ENCODE measurements at places on chromosomes 2 and 18. TPM values are rescaled to one million over a fixed set of nuclear protein-coding genes. Genes with fewer than 3 reads are reported as not detected.

The LOXHD1 gene
- total RNA-seq = not detected

The CYP27A1 gene
- 5.8 TPM for total RNA-seq

The RAX gene
- total RNA-seq = not detected

The TSPYL6 gene
- total RNA-seq = not detected

The APLF gene
- 0.69 TPM for total RNA-seq

The GREB1L gene
- 6.3 TPM for total RNA-seq

The DNMT3A gene
- 12.2 TPM for total RNA-seq

The VWA3B gene
- not detected for total RNA-seq

The ACVR1 gene
- total RNA-seq = 6.7 TPM

The CPO gene
- not detected for total RNA-seq

The USP34 gene
- 67.1 TPM for total RNA-seq

The IL36RN gene
- not detected for total RNA-seq

The NT5C1B gene
- not detected for total RNA-seq
